ENCODE measurements at places on chromosomes 1 and 21.
A peak's percentile ranks its signal among the peaks of the same experiment; 100 is the strongest.

GRCh38 chr1:170640581-170640980 is 23.4 kb upstream of the PRRX1 start:
- no peak for DNase-seq

GRCh38 chr1:13759072-13759471 is 59.1 kb downstream of the PRDM2 start:
- no peak for DNase-seq

DNA sequence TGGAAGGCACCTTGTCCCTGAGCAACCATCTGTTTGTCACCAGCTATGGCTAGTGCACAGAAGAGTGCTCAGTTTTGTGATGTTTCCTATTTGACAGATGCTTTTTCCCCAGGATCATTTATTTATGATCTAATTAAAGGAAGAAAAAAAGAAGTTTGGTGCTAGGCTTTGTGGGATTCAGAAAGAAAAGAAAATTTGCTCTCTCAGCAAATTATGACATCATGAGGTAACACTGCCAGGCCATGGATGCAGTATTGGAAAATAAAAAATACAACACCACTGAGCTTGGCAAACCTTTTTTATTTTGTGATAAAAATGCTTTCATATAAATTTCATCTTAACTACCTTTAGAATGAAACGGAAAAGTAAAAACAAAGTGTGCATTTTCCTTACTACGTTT is 15.5 kb upstream of the ADAM30 start:
- no peak for DNase-seq

- DNase-seq, result peak; percentile 62
These were observed 101.2 kb downstream of the NFIA start for GRCh38 chr1:61183471-61184039.

GRCh38 chr1:8639148-8639547 is 178.3 kb downstream of the RERE start:
- no peak for DNase-seq

DNA sequence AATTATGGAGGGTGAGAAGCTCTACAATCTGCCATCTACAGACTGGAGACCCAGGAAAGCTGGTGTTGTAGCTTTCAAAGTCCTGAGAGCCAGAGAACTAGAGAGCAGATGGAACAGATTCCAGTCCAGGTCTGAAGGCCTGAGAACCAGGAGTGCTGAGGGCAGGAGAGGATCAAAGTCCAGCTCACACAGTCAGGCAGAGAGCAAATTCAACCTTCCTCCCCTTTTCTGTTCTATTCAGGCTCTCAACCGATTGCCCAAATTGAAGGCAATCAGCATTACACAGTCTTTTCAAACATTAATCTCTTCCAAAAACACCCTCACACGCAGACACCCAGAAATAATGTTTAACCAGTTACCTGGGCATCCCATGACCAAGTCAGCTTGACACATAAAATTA is 2.5 kb upstream of the TMPRSS2 start:
- no peak for DNase-seq

GRCh38 chr1:44290250-44291094 is 64.6 kb downstream of the ERI3 start:
- no peak for DNase-seq

GRCh38 chr21:38721958-38722357 is 83.8 kb upstream of the ETS2 start:
- DNase-seq, result no peak

GRCh38 chr1:36576551-36577110 is 93.9 kb upstream of the CSF3R start:
- no peak for DNase-seq

DNA sequence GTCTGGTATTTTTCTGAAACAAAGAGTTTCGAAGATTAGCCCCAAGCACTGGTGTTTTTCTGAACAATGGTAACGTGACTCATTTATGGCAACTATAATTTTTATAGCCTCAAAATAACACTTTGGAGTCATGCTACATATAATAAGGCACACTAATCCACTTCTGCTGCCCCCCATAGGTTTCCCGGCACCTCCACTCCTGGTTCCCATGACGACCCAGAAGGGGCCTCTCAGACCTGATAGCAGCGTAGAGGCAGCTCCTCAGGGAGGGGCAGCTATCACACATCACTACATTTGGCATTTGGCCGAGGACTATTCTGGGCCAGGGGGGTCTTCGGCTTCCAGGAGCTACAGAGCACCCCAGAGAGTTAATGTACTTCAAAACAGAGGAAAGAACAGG is 23.3 kb downstream of the CAPN8 start:
- DNase-seq, result no peak

- no peak for DNase-seq
These were observed 84.5 kb upstream of the SAMSN1 start for GRCh38 chr21:14630556-14631069.

DNA sequence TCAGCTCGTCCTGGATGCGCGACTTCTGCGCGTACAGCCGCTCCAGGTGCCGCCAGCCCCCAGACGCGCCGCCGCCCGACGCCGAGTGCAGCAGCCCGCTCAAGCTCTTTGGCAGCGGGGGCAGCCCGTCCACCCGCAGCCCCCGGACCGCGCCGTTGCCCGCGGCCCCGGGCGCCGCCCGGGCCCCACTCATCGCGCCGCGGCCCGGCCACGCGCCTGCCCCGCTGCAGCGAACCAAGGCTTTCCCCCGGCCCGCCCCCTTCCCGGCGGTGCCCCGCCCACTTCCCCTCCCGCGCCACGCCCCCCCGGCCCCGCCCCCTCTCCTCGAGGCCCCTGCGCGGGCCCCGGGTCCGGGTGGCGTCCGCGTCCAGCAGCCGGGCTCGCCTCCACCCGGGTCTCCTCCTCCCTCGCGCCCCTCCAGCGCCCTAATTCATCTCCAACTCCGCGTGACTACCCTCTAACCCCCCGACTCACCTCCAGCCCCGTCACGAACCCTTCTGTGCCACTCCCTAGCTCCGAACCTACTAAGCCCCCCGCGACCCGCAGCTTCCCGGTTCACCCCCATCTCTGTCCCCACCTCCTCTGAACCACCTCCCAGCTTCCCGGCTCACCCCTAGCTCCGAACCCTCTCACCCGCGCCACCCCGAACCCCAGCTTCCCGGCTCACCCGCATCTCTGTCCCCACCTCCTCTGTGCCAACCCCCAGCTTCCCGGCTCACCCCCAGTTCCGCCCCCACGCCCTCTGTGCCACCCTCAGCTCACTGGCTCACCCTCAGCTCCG is at the start of gene FAM89A:
Gene FAM89A, minus strand, starts transcription at position 236 of the 781 bp plus-strand sequence. Its CDS starts 43 bp downstream, at position 193.
- DNase-seq, result no peak

DNA sequence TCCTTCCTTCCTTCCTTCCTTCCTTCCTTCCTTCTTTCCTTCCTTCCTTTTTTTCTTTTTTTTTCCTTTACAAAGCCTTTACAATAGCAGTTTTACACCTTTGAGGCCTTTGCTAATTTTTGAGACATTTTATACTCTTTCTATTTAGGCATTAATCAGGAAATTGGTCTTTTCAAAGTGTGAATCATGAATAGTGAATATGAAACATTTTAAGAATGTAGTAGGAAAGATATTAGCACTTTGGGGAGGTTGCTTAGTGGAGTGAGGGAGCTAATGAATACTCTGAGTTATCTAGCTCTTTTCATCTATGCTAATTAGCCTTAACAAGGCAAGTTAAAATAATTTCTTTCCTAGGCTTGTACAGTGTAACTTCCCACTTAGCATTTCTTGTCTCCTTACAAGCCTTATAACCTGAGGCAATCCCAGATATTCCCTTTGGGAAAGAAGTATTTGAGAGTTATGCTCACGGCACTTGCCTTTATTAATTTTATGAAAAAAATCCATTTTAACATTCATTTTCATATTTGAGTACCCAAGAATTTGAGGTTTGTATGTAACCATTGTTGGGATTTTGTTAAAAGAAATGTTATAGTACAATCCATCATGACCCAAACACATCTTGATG is 122.6 kb downstream of the NTNG1 start:
- DNase-seq, result no peak

DNA sequence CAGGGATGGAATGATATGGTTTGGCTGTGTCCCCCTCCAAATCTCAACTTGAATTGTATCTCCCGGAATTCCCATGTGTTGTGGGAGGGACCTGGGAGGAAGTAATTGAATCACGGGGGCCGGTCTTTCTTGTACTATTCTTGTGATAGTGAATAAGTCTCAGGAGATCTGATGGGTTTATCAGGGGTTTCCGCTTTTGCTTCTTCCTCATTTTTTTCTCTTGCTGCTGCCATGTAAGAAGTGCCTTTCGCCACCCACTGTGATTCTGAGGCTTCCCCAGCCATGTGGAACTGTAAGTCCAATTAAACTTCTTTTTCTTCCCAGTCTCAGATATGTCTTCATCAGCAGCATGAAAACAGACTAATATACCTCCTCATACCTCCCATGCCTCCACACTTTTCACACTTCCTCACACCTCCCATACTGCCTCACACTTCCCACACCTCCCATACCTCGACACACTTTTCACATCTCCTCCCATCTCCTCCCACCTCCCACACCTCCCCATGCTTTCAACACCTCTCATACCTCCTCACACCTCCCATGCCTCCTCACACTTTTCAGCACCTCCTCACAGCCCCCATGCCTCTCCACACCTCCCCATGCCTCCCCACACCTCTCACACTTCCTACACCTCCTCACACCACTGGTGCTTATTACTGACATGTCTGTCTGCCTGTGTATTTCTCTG is 21.3 kb downstream of the GPR137B start:
- no peak for DNase-seq

GRCh38 chr1:67053535-67053784 is 488 bp downstream of the SLC35D1 start:
- DNase-seq, result no peak

DNA sequence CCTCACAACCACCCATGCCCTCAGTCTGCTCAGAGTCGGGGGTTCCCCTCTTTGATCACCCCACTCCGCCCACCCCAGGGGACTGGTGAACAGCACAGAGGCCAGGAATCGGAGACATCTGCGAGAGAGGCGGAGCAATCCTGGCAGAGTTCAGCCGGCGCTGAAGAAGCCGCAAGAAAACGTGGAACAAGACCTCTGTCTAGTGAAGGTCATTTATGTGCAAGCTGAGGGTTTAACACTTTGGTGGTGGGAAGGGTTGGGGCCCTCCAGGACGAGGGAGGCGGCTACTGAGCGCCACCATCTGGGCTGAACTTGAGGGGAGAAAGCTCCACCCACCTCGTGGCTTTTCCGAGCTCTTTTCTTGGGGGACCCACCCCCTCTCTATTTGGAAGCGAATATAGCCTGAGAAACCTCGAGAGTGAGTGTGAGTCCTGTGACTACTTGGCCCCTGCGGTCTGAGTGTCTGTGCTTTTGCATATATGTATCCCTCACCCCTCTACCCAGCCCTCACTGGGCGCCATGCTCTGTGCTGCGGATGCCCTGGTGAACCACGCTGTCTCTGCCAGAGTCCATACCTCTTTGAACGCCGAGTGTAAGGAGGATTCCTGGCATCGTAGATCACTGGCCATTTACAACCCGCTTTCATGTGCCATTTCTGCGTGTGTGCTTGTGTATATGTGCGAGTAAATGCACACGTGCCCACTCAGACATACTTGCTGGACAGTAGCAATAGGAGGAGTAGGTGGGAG is 1.2 kb upstream of the EPHA10 start:
- no peak for DNase-seq

GRCh38 chr1:41514381-41514780 is 29.9 kb upstream of the EDN2 start:
- no peak for DNase-seq

DNA sequence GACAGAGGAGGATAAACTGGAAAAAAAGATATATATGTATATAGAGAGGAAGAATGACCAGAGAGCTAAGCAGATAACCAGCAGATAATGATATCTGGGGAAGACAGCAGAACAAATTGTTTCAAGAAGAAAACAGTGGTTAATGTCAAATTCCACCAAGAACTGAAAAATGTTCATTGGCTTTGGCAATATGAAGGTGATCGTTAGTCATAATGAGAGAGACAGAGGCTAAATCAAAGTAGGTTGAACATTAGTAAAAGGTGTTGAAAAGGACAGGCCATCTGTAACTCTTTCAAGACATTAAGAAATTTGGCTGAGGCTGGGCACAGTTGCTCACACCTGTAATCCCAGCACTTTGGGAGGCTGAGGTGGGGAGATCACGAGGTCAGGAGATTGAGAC is 25.3 kb upstream of the CR2 start:
- DNase-seq, result no peak

DNA sequence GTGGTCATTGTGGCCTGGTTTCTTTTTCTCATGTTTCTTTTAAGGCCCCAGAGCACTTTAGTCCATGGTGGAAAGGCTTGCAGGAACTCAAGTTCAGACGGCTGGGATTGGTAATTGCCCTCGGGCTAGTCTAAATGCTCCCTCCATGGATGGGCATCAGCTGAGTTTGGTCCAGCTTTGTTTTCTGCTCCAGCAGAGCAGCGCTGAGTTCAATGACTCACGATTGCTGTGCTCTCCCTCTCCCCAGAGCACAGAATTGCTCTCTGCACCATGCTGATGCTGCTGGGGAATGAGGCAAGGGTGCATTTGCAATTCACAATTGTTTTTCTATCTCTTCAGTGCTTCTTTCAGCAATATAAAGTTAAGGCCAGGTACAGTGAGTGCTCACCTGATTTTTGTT is 1.8 kb upstream of the OR2T6 start:
- DNase-seq, result no peak

GRCh38 chr1:74480068-74480467 is 32.3 kb downstream of the LRRC53 start:
- DNase-seq, result no peak

GRCh38 chr1:24384251-24385090 is 29.1 kb downstream of the STPG1 start:
- DNase-seq, result peak; percentile 46

- no peak for DNase-seq
These were observed 14.3 kb upstream of the DR1 start for GRCh38 chr1:93331412-93331811.

- peak; percentile 55 for DNase-seq
These were observed 773 bp upstream of the DDX59 start for GRCh38 chr1:200670242-200671118.

DNA sequence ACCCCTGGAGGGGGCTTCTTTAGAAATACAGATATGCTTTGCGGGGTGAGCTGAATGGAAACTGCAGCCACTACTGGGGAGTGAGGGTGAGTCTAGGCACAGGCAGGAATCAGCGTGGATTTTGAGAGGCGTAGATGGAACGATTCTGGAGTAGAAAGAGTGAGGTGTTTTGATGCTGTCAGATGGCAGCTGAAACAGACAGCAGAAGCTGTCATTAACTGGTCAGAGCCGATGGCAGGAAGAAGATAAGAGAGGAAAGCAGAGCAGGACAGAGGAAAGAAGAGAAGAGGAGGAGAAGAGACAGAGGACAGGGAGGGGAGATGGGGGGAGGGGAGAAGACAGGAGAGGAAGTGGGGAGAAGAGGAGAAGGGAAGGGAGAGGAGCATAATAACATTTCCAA is 138.5 kb downstream of the LRIG2 start:
- no peak for DNase-seq

DNA sequence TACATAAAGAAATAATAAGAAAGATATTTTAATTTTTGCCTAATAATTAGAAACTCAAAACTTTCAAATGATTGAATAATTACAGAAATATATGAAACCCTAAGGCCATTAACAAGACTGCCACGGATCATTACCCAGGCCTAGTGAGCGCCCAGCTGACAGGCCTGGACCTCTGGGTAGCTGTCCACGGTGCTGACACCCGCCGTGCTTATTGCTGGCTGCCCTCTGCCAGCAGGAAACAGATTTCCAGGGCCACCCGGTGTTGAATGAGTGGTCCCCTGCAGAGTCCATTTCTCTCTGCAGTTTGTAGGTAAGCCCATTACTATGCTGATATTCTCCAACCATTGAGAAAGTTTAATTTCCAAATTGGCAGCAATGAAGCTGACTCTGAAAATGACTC is 254.4 kb upstream of the GJB5 start:
- no peak for DNase-seq

- DNase-seq, result no peak
These were observed 15.3 kb downstream of the FAM151A start for GRCh38 chr1:54607821-54608565.

- no peak for DNase-seq
These were observed 449 bp downstream of the EPS15 start for GRCh38 chr1:51518586-51519047.

- DNase-seq, result no peak
These were observed 22.3 kb downstream of the ABCA4 start for GRCh38 chr1:94098585-94099111.
